Activated CD8-positive, alpha-beta memory T cell treated with anti-CD3 and anti-CD28 coated beads for 1 hour (primary cell): ENCODE measurements at places on chromosomes 6 and 20.

- DNase-seq: no peak
These were observed 80.8 kb upstream of the PTPN1 start for GRCh38 chr20:50429412-50429811.

DNA sequence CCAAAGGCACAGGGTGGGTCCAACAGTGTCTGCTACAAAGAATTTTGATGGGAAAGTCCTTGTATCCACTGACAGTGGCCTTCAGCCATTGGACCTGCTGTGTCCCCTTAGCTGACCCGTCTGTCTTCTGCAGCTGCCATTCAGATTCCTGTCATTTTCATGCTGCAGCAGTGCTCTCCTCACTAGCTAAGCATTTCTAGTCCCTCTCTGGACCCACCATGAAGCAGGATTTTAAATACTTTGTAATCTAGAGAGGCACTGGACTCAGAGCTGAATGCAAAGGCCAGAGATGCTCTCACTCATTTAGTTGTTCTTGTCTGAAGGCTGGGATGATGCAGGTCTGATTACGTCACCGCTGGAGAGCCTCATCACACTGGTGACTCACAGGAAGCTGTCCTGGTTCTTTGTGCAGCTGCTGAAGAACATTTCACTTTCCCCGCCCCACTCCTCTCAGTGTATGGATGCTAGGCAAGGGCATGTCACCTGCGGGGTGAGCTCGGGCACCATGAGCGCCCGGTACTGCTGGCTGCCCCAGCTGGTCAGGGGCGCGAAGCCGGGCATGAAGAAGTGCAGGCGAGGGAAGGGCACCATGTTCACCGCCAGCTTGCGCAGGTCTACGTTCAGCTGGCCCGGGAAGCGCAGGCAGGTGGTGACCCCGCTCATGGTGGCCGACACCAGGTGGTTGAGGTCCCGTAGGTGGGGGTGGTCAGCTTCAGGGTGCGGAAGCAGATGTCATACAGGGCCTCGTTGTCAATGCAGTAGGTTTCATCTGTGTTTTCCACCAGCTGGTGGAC lies 19.4 kb upstream of the TUBB2A start:
- DNase-seq: no peak

DNA sequence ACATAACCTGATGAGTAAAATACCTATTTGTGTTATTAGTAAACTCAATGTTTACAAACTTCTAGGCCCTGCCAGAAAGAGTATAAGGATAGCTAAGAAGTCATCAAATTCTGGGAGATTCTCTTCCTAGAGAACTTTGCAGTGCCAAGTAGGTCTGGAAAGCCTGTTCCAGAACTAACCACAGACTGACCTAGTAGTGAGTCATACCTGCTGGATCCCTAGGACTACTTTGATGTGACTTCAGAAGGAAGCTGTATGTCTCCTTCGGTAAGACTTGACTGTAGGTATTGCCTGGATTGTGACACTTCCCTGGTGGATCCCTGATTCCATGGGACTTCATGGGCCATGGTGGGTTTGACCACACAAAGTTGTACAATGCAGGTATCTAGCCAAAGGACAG lies 131.7 kb downstream of the DNAH8 start:
- DNase-seq: no peak

DNA sequence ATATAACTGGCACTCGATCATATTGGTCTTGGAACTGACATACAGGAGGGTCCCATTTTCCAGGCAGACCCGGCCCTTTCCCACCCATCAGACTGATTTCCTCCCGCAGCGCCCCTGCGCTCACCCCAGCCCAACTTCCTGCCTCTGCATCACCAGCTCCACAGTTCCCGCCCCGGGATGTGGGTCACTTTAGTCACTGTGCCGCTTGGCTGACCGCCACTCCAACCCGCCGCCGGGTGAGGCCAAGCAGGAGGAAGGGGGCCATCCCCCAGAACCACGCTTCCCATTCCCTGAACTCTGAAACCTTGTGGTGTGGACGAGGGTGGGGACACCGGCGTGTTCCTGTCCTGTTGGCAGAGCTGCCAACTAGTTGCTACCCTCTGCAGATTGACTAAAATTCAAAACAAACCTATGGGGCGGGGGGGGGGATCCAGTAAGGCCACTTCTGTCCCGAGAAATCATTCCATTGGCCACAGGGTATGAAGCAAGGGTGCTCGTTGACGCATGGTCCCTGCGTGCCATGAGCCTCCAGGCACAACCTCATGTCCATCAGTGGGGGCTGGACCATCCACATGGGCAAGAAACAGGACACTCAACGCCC lies 12.3 kb downstream of the TGM2 start:
- no peak for DNase-seq

DNA sequence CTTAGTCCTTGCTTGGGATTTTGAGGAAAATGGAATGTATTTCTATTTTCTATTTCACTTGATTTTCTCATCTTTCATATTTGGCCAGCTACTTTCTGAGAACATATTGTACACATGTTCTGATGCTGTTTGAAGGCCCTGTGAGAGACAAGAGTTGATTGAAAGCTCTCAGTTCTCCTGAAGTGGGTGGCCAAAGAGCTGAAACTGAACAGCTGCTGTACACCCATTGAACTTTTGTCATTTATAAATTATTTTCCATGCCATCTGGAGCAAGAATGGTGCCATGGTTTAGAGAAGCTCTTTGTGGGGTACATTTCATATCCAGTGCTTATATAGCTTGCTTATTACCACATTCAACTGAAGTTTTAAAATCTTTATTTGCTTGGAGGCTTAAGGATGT lies 298.3 kb downstream of the PRL start:
- DNase-seq: no peak

GRCh38 chr6:126546541-126547120 lies 206.7 kb downstream of the CENPW start:
- no peak for DNase-seq

DNA sequence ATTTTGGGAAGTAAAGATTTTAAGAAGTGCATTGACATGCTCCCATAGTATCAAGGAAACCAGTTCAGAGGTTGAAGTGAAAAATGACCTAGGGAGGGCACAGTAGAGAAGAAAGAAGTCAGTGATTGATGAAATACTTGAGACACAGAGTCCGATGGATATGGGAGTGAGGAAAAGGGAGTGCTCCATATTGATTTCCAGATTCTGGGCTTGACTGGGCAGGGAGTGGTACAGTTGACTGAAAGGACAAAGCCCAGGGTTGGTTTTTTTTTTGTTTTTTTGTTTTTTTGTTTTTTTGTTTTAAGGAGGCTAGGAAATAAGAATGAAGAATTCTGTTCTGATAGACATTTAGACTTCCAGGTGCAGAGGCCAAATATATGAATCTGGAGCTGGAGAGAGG lies 86.7 kb upstream of the RIN2 start:
- DNase-seq: no peak
